ENCODE measurements at places on chromosomes 7 and 10. TPM values are rescaled to one million over a fixed set of nuclear protein-coding genes. Genes with fewer than 3 reads are reported as not detected.
A peak's percentile ranks its signal among the peaks of the same experiment; 100 is the strongest.

The COL13A1 gene
- 18.1 TPM for polyA plus RNA-seq

The NANOS1 gene
- polyA plus RNA-seq: 3.1 TPM

The VSTM2A gene
- polyA plus RNA-seq: 2.5 TPM

- no peak for DNase-seq
Measured at GRCh38 chr7:105270117-105270516, 118.6 kb downstream of the SRPK2 start.

DNA sequence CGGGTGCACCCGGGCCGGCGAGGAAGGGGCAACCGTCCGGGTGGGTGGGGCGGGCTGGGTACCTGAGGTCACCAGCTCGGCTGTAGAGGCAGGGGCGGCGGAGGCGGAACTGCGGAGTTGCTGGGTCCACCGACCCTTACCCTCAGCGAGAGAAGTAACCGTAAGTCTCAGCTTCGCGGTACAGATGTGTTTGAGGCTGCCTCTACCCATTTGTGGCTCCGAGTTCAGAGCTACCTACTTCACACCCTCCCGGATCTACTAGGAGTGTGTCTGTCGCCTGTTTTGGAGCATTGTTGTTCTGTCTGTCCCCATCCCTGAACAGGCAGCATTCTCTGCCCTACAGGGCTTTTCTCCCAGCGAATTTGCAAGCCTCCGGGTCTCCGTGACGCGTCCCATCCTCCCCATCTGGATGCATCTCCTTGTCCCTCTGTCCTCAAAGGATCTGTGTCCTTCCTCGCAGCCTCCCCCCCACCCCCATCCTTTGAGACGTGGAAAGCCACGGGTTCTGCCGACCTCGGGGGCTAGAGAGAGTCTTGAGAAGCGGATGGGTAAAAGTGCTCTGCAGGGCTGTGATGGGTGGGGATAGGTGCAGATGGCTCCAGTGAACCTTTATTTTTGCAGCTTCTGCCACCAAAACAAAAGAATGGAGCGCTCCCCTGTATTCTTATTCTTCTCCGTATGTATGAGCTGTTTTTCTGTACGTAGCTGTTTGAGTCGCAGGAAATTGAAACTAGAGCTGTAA is 757 bp downstream of the ANKIB1 start:
- peak; percentile 56 for DNase-seq

Data from left renal cortex interstitium (tissue), 4 donors.